ENCODE measurements at places on chromosomes 2 and 18. TPM values are rescaled to one million over a fixed set of nuclear protein-coding genes. Genes with fewer than 3 reads are reported as not detected.

SLC16A14 gene
- 2.6 TPM for total RNA-seq

ABCG8 gene
- not detected for total RNA-seq

ALLC gene
- total RNA-seq, result not detected

ADAM23 gene
- total RNA-seq, result 10.6 TPM

PROKR1 gene
- not detected for total RNA-seq

GALNT1 gene
- total RNA-seq, result 42.8 TPM

LIMS4 gene
- total RNA-seq, result 3.6 TPM

LDAH gene
- 15.9 TPM for total RNA-seq

CCNT2 gene
- total RNA-seq, result 21.8 TPM

OSBPL6 gene
- 2.2 TPM for total RNA-seq

NTSR2 gene
- not detected for total RNA-seq

GPR35 gene
- total RNA-seq, result 0.99 TPM

MEP1B gene
- 0.17 TPM for total RNA-seq

ANKRD62 gene
- not detected for total RNA-seq

OTOS gene
- 1.2 TPM for total RNA-seq

REG3A gene
- not detected for total RNA-seq

TNS1 gene
- 114 TPM for total RNA-seq

B4GALT6 gene
- total RNA-seq, result 6.0 TPM

EVX2 gene
- not detected for total RNA-seq

TMEM182 gene
- total RNA-seq, result 2.0 TPM

SMAD2 gene
- total RNA-seq, result 78.4 TPM

IL1B gene
- total RNA-seq, result 0.15 TPM

UGT1A3 gene
- not detected for total RNA-seq

ANKRD30B gene
- total RNA-seq, result 0.50 TPM

LRATD1 gene
- under 0.01 TPM for total RNA-seq

CRYGD gene
- not detected for total RNA-seq

ECEL1 gene
- total RNA-seq, result not detected

SCTR gene
- total RNA-seq, result not detected

STPG4 gene
- total RNA-seq, result 0.17 TPM

MERTK gene
- total RNA-seq, result 0.29 TPM

TUBA4B gene
- total RNA-seq, result not detected

LAMA1 gene
- total RNA-seq, result 3.6 TPM

IL1R2 gene
- not detected for total RNA-seq

PLEKHH2 gene
- 5.7 TPM for total RNA-seq

SLC39A6 gene
- total RNA-seq, result 70.1 TPM

RND3 gene
- 413 TPM for total RNA-seq

MC4R gene
- not detected for total RNA-seq

GALNT3 gene
- total RNA-seq, result 0.33 TPM

MAL gene
- total RNA-seq, result 0.17 TPM

HOXD9 gene
- total RNA-seq, result 0.17 TPM

CYS1 gene
- total RNA-seq, result 7.3 TPM

TBR1 gene
- total RNA-seq, result not detected

FLACC1 gene
- 2.0 TPM for total RNA-seq

EHD3 gene
- total RNA-seq, result 34.6 TPM

G6PC2 gene
- total RNA-seq, result not detected

C2orf68 gene
- 20.5 TPM for total RNA-seq

TMEM169 gene
- total RNA-seq, result 0.29 TPM

ILKAP gene
- 32.1 TPM for total RNA-seq

STAT4 gene
- 1.2 TPM for total RNA-seq

DLX2 gene
- 0.17 TPM for total RNA-seq

DUSP2 gene
- 2.0 TPM for total RNA-seq

MPP4 gene
- total RNA-seq, result 0.99 TPM

GULP1 gene
- 56.6 TPM for total RNA-seq

TTC39C gene
- 33.3 TPM for total RNA-seq

SULT1C2 gene
- 0.44 TPM for total RNA-seq

KIF1A gene
- total RNA-seq, result not detected

AMER3 gene
- not detected for total RNA-seq

NMUR1 gene
- 0.17 TPM for total RNA-seq

Data from smooth muscle cell of trachea (primary cell).